ENCODE measurements at places on chromosomes 4 and X.

GRCh38 chrX:154046031-154046781 lies 26.5 kb upstream of the IRAK1 start:
- no peak for DNase-seq

DNA sequence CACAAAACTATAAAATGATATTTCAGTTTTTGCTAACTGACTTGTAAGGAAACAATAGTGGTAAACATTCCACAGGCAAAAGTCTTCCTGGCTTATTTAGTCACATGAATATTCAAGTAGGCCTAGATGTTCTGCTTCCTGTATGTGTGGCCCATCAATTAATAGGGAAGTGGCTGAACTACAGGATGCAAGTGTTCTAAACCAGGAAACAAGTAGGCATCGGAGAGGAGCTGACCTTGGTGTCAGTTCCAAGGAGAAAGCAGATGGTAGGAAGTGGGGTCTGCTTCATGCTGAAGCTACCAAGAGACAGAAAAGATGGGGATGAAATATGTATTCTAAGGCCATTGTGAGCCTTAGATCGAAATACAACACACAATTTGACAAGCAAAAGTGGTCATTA lies 149.7 kb downstream of the ANTXR2 start:
- DNase-seq: no peak

GRCh38 chr4:137521053-137521452 lies 11.2 kb downstream of the PCDH18 start:
- no peak for DNase-seq

- DNase-seq: no peak
Observed at GRCh38 chrX:40310447-40310846, 212.7 kb upstream of the BCOR start.

GRCh38 chr4:70687392-70687791 lies 940 bp upstream of the UTP3 start:
- no peak for DNase-seq

GRCh38 chr4:151147000-151147399 lies 47.6 kb downstream of the RPS3A start:
- no peak for DNase-seq

- DNase-seq: peak; percentile 37
Observed at GRCh38 chrX:34655501-34656455, 1.3 kb downstream of the TMEM47 start.

DNA sequence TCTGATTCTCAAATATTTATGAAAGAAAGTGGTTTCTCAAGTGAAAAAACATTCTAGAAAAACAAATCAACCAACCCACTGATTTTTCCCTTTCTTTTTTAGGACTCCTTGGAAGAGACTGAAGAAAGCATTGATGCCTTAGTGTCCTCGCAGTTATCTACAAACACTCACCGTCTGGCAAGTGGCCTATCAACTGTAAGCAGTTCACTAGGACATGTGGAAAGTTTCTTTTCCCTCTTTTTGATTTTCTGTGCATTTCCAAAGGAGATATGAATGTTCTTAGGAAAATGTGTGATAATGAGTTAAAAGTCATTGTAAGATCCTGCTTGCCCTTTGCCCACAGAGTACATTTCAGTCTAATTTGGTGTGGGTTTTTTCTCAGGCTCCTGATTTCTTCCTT lies 95.9 kb downstream of the SYTL5 start:
- no peak for DNase-seq

DNA sequence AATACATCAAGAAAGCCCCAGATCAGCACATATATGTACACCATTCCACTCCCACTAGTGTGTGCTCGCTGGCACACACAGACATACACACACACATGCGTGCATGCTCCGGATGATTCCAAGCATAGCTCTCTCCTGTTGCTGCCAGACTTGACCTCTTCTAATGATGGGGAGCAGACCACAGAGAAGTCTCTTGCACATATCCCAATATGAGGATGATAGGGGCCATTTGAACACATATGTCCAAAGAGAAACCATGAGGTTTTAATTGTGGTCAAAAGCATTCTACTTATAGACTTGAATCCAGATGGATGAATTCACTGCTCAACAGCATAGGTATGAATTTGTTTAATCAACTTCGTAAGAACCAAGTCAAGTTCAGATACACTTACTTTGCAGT lies 214.9 kb downstream of the AFF2 start:
- DNase-seq: no peak

DNA sequence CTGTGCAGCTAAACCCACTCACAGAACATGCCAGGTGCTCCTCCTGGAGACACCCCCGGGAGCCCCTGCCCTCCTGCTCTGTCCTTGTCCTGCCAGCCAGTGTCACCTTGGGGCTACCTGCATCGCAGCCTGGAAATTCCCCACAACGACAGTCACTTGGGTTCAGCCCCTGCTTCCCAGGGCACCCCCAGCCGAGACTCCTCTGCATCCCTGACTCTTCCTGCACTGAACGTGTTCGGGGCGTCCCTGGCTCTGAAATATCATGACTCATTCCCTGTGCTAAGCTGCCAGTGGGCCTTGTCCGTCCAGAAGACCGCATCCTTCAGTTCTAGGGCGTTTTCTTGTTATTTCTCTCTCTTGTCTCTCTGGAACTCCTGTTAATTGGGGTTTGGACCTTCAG lies 5.8 kb downstream of the CFAP99 start:
- DNase-seq: no peak

DNA sequence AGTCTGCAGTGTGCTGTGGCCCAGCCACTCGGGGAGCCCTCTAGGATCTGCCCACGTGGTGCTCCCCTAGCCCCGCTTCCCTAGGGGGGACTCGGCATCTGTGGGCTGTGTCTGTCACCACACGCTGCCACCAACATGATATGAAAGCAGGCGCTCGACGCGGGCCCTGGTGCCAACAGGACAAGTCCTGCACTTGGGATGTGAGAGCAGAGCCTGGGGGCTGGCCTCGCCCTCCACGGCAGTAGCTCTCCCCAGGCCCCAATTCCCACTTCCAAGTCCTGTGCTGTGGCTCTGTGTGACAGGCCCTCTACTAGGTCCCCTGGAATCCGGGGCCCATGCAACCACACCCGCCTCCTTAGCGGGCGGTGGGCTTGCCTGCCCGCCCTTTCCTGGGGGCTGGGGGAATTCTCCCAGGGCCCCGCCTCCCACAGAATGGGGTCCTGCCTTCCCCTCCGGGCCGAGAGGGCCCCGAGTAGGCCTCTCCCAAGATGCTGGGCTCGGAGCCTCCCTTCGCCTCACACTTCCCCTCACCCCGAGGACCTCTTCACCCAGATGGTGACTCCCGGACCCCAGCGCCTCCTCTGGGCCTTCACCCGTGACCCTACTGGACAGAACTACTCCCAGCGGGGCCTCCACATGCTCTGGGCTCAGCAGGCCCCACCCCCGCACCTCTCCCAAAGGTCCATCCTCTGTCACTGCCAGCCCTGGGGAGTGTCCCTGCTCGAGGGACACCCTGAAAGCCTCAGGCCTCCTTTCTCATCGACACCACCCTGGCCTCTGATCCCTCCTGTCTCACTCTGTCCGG lies 11.2 kb downstream of the LRPAP1 start:
- no peak for DNase-seq

DNA sequence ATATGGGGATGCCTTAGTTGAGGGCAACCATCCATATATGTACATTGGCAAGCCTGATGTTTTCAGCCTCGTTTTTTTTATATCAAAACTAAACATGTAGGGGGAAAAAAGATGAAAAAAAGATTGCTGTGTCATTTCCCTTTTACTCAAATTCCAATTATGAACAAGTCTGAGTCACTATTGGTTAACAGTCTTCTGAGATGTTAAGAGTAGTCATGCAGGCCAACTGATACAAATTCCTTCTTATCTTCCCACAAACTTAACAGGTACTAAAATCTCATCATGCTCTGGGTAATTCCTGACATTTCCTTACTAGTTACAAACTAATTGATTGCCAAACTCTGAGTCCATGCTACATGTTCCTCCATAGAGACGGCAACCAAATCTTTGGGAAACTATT lies 222.1 kb downstream of the FRMPD4 start:
- DNase-seq: no peak

GRCh38 chrX:123311486-123311885 lies 127.4 kb downstream of the GRIA3 start:
- DNase-seq: no peak

DNA sequence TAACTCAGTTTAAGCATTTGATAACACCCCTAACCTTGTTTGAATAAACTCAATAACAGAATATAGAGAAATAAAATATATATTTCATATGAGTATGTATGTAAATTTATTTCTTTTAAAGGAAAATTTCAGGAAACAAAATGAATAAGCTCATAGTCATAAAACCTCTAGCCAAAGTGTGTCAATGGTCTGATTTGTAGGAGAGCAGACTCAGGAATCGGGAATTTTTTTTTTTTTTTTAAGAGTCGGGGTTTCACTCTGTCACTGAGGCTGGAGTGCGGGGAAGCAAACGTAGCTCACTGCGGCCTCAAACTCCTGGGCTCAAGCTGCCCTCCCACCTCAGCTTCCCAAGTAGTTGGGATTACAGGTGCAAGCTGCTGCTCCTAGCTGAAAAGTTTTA lies 2.4 kb downstream of the PKD2 start:
- no peak for DNase-seq

- DNase-seq: no peak
Observed at GRCh38 chr4:134178706-134179105, 22.9 kb downstream of the PABPC4L start.

DNA sequence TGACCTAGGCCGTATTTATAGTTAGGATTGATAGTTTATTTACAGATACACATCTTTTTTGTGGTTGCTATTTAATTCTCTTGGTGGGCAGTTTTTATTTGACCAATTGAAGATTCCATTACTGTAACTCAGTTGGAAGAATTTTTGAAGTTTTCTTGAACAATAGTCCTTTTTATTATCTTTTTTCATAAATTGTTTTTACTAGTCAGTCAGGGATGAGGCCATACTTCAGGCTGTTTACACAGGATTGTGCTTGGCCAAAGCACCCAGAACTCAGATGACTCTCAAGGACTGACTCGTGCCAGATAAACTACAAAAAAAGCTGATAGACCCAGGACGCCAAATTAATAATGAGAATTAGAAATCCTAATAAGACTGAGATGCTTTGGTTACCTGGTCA lies 7.0 kb downstream of the HERC3 start:
- DNase-seq: no peak

DNA sequence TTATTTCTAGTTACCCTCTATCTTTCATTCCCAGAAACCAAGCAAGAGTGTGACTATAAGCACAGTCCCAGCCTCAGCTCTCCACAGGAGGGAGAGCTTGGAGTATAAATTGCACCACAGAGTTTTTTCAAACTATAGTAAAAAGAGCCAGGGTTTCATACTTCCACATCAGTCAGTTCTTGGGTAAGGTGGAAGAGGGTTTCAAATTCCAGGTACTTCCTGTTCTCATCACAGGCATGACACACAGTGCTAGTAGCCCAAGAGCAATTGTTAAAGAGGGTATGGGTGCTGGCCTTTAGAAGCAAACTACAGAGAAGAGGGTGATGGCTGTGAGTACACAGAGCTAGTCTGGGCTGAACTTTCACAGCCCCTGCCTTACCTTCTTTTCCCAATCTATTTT lies 5.7 kb upstream of the IL1RAPL1 start:
- DNase-seq: no peak

- DNase-seq: no peak
Observed at GRCh38 chr4:119932277-119932676, 134.4 kb downstream of the MAD2L1 start.

GRCh38 chrX:24480400-24480865 lies 15.3 kb downstream of the PDK3 start:
- no peak for DNase-seq

GRCh38 chrX:14056206-14056605 lies 26.5 kb upstream of the GEMIN8 start:
- no peak for DNase-seq

All from SW480 (cell line).